ENCODE measurements at places on chromosomes 1 and 21.

DNA sequence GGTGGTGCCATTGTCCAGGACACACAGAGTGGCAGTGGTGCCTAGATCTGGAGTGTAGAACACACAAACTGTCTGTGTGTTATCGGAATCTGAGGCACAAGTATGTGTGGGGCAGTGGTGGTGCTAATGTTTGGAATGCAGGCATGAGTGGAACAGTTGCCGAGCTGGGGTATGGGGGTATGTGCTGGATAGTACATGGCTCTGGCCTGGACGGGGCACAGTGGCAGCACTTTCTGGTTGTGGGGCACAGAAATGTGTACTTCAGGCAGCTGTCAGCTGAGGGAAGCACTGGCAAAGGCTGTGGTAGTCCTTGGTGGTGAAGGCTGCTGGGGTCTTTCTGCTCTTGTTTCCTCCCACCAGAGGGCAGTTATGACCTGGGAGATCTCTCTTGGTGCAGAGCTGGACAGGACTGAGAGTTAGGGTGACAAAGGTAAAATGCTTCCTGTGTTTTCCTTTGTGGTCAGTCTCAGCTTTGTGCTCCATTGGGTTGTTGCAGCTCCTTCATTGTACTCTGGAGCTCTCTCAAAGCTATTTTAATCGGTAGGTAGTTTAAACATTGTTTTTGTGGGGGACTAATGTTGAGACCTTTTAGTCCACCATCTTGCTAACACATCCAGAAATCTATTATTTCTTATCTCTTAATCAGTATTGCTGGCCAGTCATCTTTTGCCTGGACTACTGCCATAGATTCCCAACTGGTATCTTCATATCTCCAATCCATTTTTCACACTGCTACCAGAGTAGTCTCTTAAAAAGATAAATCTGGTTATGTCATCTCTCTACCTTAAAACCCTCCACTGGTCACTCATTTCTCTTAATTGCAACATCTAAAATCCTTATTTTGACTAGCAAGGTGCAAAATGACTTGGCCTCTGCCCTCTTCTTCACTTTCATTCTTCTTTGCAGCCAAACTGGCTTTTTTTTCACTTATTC lies 83.9 kb upstream of the NBPF4 start:
- no peak for DNase-seq

GRCh38 chr1:177786176-177786745 lies 183.6 kb downstream of the SEC16B start:
- DNase-seq: no peak

- DNase-seq: no peak
Observed at GRCh38 chr1:193216920-193217319, 30.5 kb upstream of the B3GALT2 start.

GRCh38 chr1:89611721-89612120 lies 21.2 kb upstream of the LRRC8C start:
- DNase-seq: no peak

- DNase-seq: no peak
Observed at GRCh38 chr1:46554236-46554596, 2.8 kb upstream of the KNCN start.

DNA sequence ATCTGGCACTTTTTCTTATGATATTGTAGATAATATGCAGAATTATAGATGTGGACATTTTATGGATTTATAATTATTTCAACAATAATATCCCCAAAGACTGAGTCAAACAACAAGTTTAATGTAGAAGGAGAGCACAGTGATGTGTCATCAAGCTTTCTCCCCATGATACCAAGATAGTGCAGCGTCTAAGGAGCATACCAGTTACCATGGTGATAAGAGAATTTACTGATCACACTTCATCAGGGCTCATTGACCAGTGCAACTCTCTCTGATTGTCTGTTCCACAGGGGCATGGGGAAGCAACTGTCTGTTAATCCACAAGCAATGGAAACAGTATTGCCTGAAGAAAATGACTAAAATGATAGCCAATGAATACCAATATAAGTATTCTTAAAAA lies 209.6 kb upstream of the DPYD start:
- DNase-seq: no peak

- no peak for DNase-seq
Observed at GRCh38 chr1:66848193-66848592, 47.1 kb upstream of the INSL5 start.

DNA sequence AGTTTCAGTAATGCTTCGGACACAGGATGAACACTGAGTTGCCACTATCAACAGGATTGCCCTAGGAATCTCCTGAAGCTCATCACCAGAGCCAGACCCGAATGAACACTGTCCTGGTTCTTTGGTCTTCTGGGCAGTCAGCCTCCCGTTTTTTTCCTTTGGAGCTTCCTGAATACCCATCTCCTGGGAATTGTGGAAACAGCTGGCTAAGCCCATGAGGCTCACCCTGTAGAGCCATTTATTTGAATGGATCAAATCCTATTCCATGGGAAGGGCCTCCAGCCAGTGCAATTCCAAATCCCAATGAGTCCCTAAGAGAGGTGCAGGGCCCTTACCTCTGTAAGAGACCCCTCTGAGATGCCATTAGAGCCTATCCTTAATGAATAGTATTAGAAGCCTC lies 5.9 kb downstream of the RCSD1 start:
- no peak for DNase-seq

GRCh38 chr1:211135342-211135950 lies 1.5 kb upstream of the KCNH1 start:
- peak; percentile 75 for DNase-seq

- no peak for DNase-seq
Observed at GRCh38 chr1:182141040-182141439, 79.5 kb upstream of the ZNF648 start.

- DNase-seq: no peak
Observed at GRCh38 chr1:221693087-221693486, 48.8 kb downstream of the DUSP10 start.

GRCh38 chr1:198328458-198329032 lies 171.7 kb downstream of the NEK7 start:
- DNase-seq: no peak

GRCh38 chr1:89085781-89086180 lies 20.8 kb upstream of the GBP1 start:
- DNase-seq: peak; percentile 38

GRCh38 chr1:169928438-169929209 lies 34.9 kb upstream of the SCYL3 start:
- no peak for DNase-seq

DNA sequence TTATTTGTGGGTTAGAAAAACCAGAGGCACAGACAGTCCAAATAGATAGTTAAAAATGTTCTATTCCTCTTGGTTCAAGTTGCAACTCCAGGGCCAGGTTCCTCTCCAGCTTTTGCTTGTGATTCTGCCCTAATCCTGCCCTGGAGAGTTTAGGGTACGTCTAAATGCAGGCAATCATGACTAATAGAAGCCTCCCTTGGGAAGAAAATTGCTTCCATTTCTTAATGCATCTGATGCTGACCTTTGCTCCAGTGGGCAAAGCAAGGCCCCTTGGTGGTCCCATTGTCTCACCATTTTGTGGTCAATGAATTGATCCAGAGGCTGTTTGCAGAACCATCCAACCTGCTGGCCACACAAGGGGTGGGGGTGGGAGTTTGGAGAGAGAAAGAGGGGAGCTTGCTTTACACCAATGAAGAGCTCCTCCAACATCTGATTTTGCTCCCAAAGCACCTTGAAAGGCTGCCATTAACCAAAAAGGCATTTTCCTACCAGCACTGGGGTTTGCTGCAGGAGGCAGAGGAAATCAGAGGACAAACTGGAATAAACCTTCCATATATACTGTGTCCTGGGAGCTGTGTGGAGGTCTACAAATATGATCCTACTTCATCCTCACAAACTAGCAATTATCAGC lies 31.3 kb downstream of the C8B start:
- DNase-seq: no peak

- peak; percentile 80 for DNase-seq
Observed at GRCh38 chr21:37916310-37917051, at the start of gene KCNJ6. Gene KCNJ6 (minus strand): TSS chr21:37916457. CDS start chr21:37840682, 75,775 bp downstream.

GRCh38 chr1:40763742-40764532 lies 19.6 kb upstream of the KCNQ4 start:
- no peak for DNase-seq

DNA sequence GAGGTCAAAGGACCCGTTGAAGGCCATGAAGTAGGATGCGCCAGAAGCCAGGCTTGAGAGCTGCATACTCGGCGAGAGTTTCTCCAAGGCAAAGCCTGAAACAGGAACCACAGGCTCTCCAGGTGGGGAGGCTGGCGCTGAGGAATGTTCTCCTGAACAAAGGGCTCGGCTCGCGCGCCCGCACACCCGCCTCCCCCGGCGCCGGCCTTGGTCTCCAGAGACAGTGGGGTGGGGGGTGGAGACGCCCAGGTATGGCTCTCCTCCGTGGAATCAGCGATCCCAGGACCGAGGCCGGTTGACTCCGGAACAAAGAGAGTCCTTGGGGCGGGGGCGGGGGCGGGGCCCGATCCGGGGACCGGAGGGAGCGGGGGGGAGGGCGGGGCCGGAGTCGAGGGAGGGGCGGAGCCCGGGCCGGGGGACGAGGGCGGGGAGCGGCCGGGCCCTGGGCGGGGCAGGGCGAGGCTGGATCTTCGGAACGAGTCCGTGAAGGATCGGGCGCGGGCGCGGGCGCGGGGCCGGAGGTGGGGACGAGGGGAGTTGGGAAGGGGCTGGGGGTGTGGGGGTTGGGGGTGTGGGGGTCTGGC lies 85.0 kb downstream of the NKAIN1 start:
- peak; percentile 84 for DNase-seq

DNA sequence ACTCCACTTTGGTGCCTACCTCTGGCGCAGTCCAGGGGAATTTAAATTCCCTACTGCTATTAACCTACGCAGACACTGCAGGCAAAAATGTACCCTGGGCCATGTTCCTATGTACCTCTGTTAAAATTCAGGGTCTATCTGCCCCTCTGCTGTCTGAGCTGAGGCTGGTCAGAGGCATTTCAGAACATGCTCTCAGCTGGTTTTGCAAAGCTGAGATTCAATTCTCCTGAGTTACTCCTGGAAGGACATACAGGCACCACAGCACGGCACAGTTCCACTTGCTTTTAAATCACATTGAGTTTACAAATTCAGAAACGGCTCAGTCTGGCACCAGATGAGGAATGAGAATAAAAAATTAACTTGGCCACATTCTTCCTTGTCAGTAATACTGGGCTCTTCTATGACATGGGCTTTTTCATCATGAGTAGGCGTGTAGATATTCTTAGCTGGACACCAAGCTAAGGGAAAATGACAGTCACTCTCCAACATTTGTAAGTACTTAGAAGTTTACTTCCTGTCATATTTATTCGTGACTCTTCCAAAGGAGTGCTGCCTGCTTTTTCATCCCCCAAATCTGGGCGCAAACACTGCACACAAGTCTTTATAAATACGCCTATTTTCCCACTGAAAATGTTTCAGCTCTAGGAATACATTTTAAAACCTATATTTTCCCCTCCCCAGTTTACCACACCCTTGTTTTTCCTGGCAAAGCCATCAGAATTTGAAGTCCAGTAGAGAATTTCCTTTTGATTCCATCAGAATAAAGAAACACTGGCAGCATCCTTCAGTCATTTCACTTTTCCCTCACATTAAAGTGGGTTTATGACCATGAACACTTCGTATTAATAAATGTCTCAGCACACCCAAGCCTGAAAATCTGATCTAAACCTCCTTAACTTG lies 1.9 kb downstream of the C1orf198 start:
- peak; percentile 46 for DNase-seq

GRCh38 chr1:156910309-156910782 lies 10.1 kb upstream of the LRRC71 start:
- peak; percentile 54 for DNase-seq

DNA sequence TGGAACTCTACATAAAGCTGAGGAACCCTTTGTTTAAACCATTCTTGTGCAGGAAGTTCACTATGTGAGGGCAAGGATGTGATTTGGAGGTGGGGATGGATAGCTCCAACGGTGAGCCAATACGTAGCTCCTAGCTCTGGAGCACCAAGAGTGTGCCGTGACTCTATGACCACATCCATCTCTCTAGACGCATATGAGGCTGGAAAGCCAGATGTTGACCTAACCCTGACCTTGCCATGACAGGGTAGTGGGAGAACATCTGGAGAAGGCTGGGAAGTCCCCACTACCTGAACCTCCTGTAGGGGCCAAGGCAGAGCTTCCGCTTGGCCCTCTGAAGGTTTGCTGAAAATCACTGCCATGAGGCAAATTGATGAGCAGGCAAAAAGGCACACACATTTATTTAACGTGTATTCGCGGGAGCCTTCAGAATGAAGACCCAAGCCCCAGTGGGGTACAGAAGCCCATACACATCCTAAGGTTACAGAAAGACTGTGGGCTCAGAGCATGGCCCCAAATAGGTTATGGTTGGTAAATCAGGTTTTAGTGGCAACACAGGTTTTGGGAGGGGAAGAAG lies 43.4 kb downstream of the EIF2D start:
- DNase-seq: no peak

DNA sequence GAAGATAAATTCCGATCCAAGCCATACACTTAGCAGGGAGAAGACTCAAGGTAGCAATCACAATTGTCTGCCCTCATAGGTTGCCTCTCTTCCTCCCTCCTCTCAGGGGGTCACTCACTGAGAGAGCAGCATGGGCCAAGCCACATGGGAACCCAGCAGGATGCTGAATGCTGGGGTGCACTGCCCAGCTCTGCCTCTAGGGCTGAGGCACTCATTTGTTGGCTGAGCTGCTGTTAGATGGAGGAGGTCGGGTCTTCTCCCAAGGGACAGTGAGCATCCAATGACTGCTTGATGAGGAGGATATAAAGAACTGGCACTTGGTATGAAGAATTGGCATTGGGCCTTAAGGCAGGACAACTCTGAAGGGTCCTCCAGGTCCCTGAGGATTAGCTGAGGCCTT lies 418.8 kb downstream of the SIPA1L2 start:
- DNase-seq: no peak

DNA sequence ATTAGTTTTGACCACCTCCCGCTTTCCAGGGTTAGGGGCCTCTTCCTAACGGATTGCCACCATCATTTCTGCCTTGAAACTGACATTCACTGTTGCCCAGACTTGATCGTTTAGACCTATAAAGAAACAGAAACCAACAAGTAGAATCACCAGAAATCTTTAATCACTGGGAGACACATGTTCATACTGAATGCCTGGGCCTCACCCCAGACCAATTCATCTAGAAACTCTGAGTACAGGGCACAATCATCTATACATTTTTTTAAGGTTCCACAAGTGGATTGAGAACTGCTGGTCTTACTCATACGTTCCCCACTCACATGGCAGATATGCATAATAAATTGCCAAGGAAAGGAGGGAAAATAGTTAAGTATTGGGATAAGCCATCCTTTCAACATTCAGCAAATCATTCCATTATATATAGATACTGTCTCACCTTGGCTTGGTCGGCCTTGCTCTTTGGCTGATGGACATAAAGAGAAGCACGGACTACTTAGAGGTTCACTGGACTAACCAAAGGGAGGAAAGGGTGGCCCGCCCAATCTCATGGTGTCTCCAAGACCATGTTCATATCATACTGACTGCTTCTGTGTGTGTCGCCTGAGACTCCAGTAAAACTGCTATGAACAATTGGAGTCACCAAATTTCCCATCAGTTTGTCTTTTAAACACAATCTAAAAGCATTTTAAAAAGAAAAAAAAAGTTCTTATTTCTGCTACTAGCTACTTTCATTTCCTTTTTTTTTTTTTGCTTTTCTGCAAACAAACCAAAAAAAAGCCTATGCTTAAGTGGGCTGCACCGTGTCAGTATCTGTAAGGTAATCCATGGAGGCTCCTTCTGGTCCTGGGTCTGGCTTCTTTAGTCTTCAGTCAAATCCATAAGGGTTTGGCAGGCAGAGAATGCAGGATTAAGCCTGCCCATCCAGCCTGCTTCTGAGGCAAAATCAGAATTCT lies 9.4 kb upstream of the TARBP1 start:
- DNase-seq: no peak

GRCh38 chr1:234647245-234647644 lies 37.3 kb upstream of the IRF2BP2 start:
- no peak for DNase-seq
